ENCODE measurements at places on chromosomes 2 and 18. TPM values are rescaled to one million over a fixed set of nuclear protein-coding genes. Genes with fewer than 3 reads are reported as not detected.

GPR45 gene
- total RNA-seq, result not detected

CNTNAP5 gene
- total RNA-seq, result 8.9 TPM

GPR155 gene
- 0.74 TPM for total RNA-seq

KCNG2 gene
- not detected for total RNA-seq

DNA sequence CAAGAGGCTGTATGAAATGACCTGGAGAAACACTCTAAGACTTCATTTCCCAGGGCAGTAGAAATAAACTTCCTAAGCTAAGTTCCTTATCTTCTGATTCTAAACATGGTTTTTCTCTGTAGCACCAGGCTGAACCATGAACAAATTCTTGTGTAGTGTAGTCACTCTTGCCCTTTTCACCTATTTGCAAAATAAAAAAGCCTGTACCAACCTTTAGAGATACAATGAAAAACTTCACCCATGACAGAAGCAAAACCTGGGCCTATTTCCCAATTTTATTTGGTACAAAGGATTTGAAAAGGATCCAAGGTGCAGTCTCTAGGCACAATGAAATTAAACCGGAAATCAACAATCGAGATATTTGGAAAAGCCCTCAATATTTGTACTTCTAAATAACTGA lies 43.6 kb downstream of the POLR1A start:
- no peak for DNase-seq

- DNase-seq, result no peak
These were observed 52.1 kb downstream of the NEMP2 start for GRCh38 chr2:190482451-190482850.

DNA sequence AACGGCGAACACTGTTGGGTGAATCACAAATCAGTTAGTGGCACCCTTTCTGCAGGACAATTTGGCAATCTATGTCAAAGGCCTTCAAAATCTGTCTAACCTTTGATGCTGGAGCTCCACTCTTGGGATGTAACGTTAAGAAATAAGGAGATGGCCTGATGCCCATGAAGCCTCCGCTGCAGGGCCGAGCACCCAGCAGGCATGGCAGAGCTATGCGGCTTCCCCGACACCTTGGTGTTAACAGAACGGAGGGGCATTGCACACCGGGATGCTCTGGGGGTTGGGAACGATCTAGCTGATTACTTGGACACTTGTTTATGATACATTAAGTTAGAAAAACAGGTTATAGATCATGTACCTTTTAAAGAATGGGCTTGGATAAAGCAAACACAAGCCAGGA lies 265.3 kb downstream of the HDAC4 start:
- DNase-seq, result no peak

- DNase-seq, result no peak
These were observed 24.0 kb downstream of the KIF1A start for GRCh38 chr2:240795916-240796510.

DNA sequence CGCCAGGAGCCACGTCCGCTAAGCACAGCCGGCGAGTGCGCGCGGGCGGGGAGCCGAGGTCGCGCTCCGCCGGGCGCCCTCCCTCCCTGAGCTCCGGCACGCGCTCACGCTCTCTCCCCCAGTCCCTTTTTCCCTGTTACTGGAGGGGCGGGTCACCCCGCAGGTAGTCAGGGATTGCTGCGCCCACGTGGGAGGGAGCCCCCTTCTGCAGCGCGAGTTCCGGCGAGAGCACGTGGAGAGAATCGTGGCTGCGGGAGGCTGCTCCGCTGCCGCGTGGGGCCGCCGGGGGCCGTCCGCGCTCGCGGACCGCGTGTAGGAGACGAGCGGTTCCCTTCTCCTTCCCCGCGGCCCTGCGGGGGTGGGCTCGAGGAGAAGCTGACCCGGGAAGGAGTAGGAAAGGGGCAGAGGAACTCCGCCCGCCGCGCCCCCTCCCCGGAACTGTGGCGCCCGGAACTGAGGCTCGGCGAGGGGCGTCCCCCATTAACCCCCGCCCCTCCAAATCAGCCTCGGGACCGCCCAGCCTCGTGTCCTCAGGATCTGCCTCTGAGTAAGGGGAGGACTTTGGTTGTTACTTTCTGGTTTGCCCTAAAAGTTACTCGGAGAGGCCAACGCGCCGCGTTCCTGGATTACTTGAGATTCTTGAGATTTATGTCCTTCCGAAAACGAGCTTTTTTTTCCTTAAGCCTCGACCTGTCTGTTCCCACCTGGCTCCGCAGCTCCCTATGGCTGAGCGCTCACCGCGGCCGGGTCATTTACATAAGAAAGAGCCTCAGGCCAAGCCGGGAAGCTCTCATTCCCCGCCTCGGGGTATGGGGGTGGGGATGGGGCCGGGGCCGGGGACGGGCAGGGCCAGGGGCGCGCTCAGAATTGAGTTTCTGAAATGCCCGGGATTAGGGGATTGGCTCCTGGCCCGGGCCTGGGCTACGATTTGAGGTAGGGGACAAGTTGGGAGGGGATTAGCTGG lies 1.1 kb downstream of the HK2 start:
- DNase-seq, result peak; percentile 47

DNA sequence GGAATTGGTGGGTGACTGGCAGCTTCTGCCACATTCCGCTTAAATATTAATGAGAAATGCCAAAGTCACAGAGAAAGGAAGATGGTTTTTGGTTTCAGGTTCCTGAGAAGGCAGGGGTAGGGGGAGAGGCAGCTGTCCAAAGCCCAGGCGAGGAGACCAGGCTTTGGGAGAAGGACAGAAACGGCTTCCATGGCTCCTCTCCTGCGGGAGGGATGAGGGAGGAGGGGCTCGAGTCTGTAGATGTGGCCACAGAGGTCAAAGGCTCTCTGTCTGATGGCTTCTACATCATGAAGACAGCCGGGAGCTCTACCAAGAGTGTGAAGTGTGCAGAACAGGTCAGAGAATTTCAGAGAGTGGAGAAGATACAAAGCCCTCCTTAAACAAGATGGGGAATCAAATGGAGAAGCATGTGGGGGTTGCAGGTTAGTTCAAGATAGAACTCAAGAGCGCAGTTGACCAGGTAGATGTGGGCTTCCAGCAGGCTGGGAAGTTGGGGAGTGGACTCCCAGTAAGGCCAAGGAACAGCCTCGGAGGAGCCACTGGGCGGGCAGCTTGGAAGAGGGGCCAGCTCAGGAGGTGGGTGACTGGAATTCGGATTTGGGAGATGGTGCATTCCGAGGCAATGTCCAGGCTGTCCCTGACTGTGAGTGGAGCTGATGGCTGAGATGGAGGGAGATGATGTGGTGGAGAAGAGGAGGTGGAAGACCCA lies 23.8 kb upstream of the HPCAL1 start:
- DNase-seq, result no peak

DNA sequence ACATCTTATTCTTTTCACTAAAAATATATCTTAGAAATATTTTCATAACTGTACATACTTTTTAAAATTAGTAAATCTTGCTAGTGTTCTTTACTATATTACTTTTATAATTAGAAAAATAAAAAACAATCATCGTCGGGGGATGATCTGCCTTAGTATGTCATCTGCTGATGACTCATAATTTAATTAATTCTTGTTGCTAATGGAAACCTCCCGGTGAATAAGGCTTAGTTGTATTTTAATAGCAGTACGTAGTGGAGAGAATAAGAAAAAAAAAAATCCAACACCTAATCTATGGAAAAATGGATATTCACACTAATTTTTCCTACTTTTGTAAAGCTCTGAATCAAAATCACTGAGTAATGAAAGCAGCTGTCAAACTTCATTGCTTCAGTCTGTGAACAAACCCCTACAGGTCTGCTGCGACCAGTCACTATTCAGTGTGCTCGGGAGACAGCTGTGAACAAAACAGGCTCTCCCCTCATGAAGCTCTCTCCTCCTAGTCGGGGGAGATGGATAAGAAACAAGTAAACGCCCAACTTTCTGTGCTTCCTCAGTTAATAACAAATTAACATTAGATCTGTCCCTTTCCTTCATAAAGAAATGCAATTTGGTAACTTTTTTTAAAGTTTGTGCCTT lies 97.4 kb upstream of the UPP2 start:
- DNase-seq, result no peak

GRCh38 chr2:218982586-218983262 lies 2.3 kb downstream of the FEV start:
- no peak for DNase-seq

DNA sequence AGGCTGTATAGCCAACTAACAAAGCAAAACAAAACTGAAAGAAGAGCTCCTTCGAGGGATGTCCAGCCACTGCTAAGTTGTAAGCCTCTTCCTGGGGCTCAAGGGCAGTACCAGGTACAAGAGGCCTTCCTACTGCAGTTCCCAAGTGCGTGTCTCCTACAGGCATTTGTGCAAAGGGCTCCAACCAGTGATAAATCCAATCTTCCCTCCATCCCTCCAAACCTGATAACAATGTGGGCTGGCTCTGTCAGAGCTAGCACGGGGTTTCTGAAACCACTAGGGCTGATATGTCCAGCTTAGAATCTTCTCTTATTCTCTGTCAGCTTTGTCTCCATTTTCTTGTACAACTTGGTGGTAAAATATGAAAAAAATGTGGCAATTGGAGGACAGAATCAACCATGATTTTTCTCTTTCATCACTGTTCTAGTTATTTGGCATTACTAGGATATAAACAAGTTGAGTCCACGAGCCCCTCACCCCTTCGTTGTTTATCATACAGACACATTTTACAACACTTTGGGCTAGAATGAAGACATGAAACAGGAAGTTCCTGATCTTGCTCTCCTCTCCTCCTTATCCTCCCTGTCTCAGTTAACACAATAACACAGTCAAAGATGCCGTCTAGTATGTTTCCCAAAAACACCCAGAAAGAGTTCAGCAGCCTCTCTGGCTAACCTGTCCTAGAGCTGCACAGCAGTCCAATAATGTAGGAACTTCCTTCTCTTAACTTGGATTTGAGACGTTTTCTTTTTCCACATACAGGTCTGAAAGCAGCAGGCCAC lies 35.4 kb upstream of the WIPF1 start:
- no peak for DNase-seq

DNA sequence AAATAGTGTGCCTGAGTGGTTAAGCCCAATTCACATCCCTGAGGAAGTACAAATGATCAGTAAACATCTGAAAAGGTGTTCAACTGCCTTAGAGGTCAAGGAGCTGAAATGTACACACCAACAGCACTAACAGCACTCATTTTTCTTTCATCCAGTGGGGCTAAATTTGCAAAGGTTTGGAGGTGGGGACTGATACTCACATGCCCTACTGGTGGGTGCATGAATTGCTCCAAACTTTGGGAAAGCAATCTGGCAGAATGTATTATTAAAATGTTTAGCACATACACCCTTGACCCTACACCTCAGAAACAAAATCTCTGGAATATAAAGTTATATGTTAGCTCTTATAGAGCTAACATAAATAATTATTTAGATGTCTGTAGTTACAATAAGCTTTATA lies 19.0 kb upstream of the FAM178B start:
- no peak for DNase-seq

- no peak for DNase-seq
These were observed 1409.3 kb upstream of the CDH2 start for GRCh38 chr18:29586210-29586609.

GRCh38 chr2:207161247-207162123 lies 4.3 kb downstream of the KLF7 start:
- no peak for DNase-seq

- no peak for DNase-seq
These were observed 63.5 kb downstream of the SYT4 start for GRCh38 chr18:43213816-43214215.

DNA sequence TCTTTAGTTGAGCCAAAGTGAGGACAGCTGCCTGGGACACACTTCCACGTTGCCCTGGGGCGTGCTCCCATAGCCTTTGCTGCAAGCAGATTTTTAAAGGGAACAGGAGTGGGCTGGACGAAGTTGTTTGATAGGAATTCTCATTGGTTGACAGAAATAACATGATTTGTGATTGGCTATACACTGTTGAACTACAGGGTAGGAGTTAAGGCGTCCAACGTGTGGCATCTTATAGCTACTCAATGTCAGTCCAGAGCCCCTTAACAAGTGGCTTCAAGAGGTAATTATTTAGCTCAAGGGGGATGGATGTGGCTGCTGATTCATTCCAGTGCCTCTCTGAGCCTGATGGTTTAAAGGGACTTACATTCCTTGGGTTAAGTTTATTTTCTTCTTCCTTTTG lies 65.5 kb downstream of the ACAA2 start:
- no peak for DNase-seq

- no peak for DNase-seq
These were observed 160 bp downstream of the SPTBN1 start for GRCh38 chr2:54456362-54456611.

DNA sequence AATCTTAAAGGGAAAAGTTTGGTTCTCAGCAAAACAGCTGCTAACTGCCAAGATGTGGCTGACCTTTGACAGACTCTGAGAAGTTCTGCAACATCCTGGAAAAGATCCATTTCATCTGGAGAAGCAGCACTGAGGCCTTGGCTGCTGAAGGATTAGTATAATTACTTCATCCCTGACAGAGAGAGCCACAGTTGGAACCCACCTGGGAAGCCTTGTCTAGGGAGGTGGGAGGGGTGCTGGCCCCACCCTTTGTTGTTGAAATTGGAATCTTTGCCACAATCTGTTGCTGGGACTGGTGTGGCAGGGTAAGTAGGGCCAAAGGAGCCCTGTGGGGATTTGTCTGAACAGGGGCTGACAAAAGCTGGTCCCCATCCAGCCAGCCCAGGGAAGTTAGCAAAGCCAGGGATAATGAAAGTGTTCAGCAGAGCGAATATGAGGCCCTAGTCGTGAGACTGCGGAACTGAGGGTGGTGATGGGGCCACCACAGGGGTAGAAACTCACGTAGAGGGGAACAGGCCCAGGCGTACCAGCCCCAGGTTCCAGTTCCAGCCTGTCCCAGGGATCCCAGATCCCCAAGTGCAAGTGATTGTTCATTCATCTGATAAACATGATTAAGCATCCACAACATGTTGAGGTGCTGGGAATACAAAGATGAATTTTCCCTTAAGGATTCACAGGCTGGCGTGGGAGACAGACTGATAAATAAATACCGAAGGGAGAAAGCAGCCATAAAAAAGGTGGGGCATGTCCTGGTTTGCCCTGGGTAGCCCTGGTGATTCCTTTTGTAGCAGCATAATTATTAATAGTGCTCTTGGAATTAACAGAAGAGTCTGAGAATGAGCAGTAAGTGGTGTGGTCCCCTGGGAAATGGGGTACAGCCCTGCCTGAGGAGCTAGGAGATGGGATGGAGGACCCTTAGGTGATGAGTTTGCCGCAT lies 60.0 kb downstream of the MYO1B start:
- DNase-seq, result no peak

Data from progenitor cell of endocrine pancreas (in vitro differentiated cells).